ENCODE measurements at places on chromosomes 1 and 21. TPM values are rescaled to one million over a fixed set of nuclear protein-coding genes. Genes with fewer than 3 reads are reported as not detected.

C1QTNF12 gene
- 9.1 TPM for total RNA-seq

DNA sequence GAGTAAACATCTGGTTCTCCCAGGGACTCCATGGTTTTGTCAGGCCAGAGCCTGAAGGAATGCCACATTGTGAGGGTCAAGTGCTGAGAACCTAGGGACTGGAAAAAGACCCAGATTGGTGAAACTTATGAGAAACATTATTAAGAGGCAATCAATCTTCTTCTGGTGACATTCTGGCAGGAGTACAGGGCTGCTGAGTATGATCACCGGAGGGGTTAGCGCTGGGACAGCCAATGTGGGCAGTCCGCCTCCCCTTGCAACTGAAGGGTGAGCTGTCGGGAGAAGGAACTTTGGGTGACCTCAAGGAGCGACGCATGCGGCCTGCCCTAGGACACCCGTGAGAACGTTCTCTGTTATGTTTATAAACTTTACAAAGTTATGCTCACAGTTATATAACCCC, 429.0 kb downstream of the LMO4 start:
- no peaks in the 10 kb centered on the region for H3K4me1 ChIP-seq
- H3K4me3 ChIP-seq: no peak overlapping the region
- H3K27ac ChIP-seq: no peak overlapping the region

DNA sequence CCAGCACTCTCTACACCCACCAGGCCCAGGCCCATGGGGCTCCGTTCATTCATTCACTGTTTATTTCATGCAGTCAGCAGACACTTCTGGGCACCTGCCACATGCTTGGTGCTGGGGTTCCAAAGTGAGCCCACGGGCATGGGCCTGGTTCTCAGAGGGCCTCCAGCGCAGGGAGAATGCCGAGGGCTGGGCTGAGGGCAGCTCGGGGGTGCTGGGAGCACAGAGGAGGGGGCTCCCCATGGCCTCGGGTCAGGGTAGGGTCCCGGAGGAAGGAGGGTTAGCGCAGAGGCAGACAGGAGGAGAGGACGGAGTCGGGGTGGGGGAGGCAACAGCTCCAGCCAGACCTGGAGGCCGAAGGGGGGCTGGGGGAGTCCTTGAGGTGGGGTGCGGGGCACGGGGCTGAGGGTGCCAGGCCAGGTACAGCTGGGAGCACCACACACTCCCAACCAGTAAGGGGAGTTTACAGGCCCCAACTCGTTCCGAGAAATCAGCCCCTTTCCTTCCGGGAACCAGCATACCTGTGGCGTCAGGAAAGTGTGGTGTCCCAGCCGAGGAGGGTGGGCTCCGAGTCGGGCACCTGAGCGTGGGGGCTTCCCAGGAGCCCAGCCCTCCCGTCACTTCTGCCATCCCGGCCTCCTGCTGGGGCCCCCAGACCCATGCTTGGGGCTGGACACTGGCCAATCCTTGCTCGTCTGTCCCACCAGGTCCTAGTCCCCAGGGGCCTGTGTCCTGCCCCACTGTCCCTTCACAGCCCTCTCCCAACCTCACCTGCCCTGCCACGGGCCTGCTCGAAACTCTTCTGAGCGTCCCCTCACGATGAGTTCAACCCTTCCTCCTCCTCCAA, 10.8 kb downstream of the ARHGEF16 start:
- H3K4me1 ChIP-seq: peaks cover 5% of the 10 kb centered on the region
- peaks cover 2% of the 10 kb centered on the region for H3K27me3 ChIP-seq
- H3K36me3 ChIP-seq: no peaks in the 10 kb centered on the region
- H3K4me3 ChIP-seq: no peak overlapping the region

- no peak overlapping the region for H3K27ac ChIP-seq
- H3K4me1 ChIP-seq: peaks cover 35% of the 10 kb centered on the region
- H3K36me3 ChIP-seq: no peaks in the 10 kb centered on the region
- DNase-seq: no peak
Measured at GRCh38 chr1:243452092-243452491, 196.3 kb downstream of the SDCCAG8 start.

GRCh38 chr21:37866027-37866426, 50.2 kb downstream of the KCNJ6 start:
- peaks cover 2% of the 10 kb centered on the region for H3K27me3 ChIP-seq
- peaks cover 8% of the 10 kb centered on the region for H3K36me3 ChIP-seq
- H3K27ac ChIP-seq: peak overlapping the region; percentile 13
- no peak for DNase-seq

- H3K36me3 ChIP-seq: no peaks in the 10 kb centered on the region
- no peak overlapping the region for H3K27ac ChIP-seq
- H3K4me3 ChIP-seq: no peak overlapping the region
- DNase-seq: no peak
- peaks cover 5% of the 10 kb centered on the region for H3K4me1 ChIP-seq
Measured at GRCh38 chr1:74811436-74812179, 78.7 kb downstream of the TYW3 start.

RPS27 gene
- total RNA-seq: 881 TPM

DNA sequence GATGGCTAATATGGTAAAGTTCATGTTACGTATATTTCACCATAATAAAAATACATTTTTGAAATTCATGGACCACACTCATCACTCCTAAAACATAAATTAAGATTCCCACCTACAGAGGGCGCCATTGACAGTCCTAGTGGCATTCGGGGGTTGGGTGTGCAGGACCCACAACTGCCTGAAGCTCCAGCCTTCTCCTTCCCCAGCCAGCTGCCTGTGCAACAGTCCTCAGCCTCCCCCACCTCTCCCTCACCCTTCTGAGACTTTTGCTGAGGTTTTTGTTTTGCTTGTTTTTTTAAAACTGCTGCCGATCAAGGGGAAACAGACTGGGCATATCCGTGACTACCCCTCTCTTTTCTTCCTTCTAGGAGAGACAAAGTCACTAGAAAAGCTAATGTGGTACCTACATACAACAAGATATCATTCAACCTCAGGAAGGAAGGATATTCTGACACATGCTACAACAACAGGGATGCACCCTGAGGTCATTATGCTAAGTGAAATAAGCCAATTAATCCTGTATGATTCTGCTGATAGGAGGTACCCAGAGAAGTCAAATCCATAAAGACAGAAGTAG, 9.2 kb upstream of the EVA1C start:
- H3K4me1 ChIP-seq: peaks cover 2% of the 10 kb centered on the region
- H3K4me3 ChIP-seq: no peak overlapping the region
- DNase-seq: peak; percentile 62
- H3K27me3 ChIP-seq: peaks cover 2% of the 10 kb centered on the region
- no peak overlapping the region for H3K27ac ChIP-seq

- H3K27ac ChIP-seq: no peak overlapping the region
- peaks cover 10% of the 10 kb centered on the region for H3K4me1 ChIP-seq
- no peak overlapping the region for H3K4me3 ChIP-seq
- H3K27me3 ChIP-seq: no peaks in the 10 kb centered on the region
Measured at GRCh38 chr21:41029571-41029970, 138.4 kb upstream of the BACE2 start.

GRCh38 chr1:64790832-64791487, 46.1 kb downstream of the RAVER2 start:
- H3K27ac ChIP-seq: no peak overlapping the region
- H3K27me3 ChIP-seq: no peaks in the 10 kb centered on the region
- DNase-seq: no peak
- peaks cover 6% of the 10 kb centered on the region for H3K36me3 ChIP-seq
- no peak overlapping the region for H3K4me3 ChIP-seq
- no peaks in the 10 kb centered on the region for H3K4me1 ChIP-seq

ASPM gene
- total RNA-seq: 5.9 TPM

GRCh38 chr1:7989762-7990428, 28.4 kb downstream of the PARK7 start:
- no peak overlapping the region for H3K27ac ChIP-seq
- no peaks in the 10 kb centered on the region for H3K4me1 ChIP-seq
- H3K4me3 ChIP-seq: no peak overlapping the region
- H3K27me3 ChIP-seq: peaks cover 2% of the 10 kb centered on the region
- no peak for DNase-seq

DNA sequence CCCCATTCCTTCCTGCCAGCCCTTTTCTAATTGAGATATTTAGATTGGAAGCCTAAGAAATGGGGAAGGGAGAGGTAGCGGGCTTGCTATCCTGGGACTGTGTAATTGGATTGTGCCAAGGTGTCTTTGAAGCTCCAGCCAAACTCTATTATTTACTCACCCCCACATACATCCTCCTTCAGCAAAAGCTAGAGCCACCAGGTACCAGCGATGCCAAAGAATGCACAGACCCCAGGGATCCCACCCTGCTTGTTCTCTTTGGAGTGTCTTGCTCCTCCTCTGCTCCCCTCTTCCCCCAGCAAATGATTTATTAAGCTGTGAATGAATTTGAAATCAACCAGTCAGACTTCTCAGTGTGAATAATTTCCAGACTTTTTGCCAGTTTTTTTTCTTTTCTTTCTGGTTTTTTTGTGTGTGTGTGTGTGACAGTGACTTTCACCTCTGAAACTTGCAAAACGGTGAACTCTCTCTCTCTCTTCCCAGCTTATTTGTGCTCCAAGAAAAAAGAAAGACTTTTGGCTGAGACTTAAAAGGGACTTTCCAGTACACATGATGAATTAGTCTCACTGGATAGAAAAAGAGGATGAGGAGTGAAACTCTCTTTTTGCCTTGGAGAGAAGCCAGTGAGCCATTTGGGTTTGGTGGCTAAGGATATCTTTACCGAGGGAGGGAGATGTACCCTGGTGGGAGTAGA, 1.8 kb downstream of the VASH2 start:
- peaks cover 31% of the 10 kb centered on the region for H3K4me1 ChIP-seq
- no peak for DNase-seq
- H3K27me3 ChIP-seq: peaks cover 10% of the 10 kb centered on the region
- H3K36me3 ChIP-seq: no peaks in the 10 kb centered on the region

DNA sequence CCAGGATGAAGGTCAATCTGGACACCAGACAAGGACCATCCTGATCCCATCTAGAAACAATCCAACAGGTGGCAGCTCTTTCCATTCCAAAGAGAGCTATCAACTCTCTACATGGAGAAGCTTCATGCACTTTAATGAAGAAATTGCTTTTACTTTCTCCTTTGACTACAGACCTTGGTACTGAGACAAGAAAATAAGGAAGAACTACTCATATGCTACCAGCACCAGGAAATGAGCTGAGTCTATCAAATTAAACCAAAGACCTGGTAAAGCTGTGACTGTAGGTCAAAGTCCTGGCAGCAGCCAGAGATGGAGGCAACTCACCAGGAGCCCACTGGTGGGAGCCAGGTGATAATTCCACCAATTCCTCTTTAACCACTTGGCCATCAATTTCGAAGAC, 64.3 kb upstream of the LRRC8B start:
- DNase-seq: no peak
- peaks cover 4% of the 10 kb centered on the region for H3K4me1 ChIP-seq
- H3K36me3 ChIP-seq: no peaks in the 10 kb centered on the region
- no peak overlapping the region for H3K4me3 ChIP-seq

KCNE2 gene
- not detected for total RNA-seq

GPR89A gene
- 31.4 TPM for total RNA-seq

KRTAP19-3 gene
- total RNA-seq: not detected

DNA sequence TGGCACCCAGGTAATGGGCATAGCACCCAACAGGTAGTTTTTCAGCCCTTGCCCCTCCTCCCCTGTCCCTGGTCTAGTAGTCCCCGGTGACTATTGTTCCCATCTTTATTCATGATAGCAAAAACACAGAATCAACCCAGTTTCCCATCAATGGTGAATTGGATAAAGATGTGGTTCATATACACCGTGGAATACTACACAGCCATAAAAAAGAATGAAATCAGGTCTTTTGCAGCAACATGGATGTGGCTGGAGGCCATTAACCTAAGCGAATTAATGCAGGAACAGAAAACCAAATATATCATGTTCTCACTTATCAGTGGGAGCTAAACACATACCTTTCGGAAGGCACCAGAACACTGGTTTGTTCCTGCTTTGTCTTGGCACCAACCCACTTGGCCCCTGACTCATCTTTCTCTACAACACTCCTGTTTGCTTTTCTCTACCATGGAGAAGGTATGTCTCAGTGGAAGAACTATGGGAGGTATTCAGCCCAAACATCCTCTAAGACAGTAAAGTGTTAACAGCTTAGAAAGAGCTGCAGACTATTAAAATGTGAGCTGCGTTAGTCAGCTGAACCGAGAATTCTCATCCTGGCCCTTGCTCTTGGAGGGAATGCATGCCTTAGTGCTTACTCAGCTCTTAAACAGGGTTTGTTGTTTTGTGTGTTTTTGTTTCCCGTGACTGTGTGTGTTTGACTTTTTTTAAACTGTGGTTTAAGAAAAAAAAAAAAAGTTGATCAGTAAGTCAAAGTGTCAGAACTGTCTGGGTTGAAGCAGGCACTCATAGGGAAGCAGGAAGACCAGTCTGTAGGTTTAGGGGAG, 203.0 kb downstream of the TOMM20 start:
- DNase-seq: no peak
- H3K36me3 ChIP-seq: no peaks in the 10 kb centered on the region
- H3K27me3 ChIP-seq: peaks cover 10% of the 10 kb centered on the region
- H3K4me3 ChIP-seq: no peak overlapping the region
- peaks cover 24% of the 10 kb centered on the region for H3K4me1 ChIP-seq
- no peak overlapping the region for H3K27ac ChIP-seq

- no peaks in the 10 kb centered on the region for H3K36me3 ChIP-seq
- DNase-seq: no peak
- no peak overlapping the region for H3K4me3 ChIP-seq
- no peak overlapping the region for H3K27ac ChIP-seq
Measured at GRCh38 chr1:97603776-97604175, 317.1 kb downstream of the DPYD start.

DNA sequence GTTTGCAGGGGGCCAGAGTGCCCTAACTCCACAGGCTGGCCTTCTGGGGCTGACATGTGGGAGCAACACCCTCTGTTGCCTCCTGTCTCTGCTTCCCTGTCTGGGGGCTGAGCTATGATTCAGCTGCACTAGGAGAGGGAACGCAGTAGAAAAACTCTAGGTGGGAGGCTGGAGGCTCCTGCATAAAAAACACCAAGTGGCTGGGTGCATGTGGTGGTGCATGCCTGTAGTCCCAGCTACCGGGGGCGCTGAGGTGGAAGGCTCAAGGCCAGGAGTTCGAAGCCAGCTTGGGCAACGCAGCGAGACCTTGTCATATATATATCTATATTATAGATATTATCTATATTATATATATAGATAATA, 5.6 kb downstream of the KIF17 start:
- no peak overlapping the region for H3K4me3 ChIP-seq
- DNase-seq: no peak
- H3K4me1 ChIP-seq: peaks cover 18% of the 10 kb centered on the region
- peak overlapping the region; percentile 96 for H3K27ac ChIP-seq
- H3K27me3 ChIP-seq: peaks cover 20% of the 10 kb centered on the region

GRCh38 chr1:190975827-190976226, 498.2 kb upstream of the BRINP3 start:
- no peak overlapping the region for H3K27ac ChIP-seq
- H3K4me1 ChIP-seq: no peaks in the 10 kb centered on the region
- H3K27me3 ChIP-seq: no peaks in the 10 kb centered on the region

GRCh38 chr1:99731384-99731783, 35.1 kb downstream of the FRRS1 start:
- no peak overlapping the region for H3K27ac ChIP-seq
- H3K27me3 ChIP-seq: no peaks in the 10 kb centered on the region
- H3K4me3 ChIP-seq: no peak overlapping the region
- H3K36me3 ChIP-seq: no peaks in the 10 kb centered on the region
- peaks cover 7% of the 10 kb centered on the region for H3K4me1 ChIP-seq
- no peak for DNase-seq

GRCh38 chr1:42684139-42684538, 1.9 kb downstream of the YBX1 start:
- H3K36me3 ChIP-seq: no peaks in the 10 kb centered on the region
- DNase-seq: no peak
- H3K27ac ChIP-seq: peak overlapping the region; percentile 62
- H3K4me3 ChIP-seq: peak overlapping the region; percentile 92

BRDT gene
- not detected for total RNA-seq

CDC73 gene
- total RNA-seq: 40.0 TPM

LRRC8B gene
- 17.7 TPM for total RNA-seq

Data from glutamatergic neuron (in vitro differentiated cells).